Endothelial cell of umbilical vein (primary cell): ENCODE measurements at places on chromosomes 11 and 22. TPM values are rescaled to one million over a fixed set of nuclear protein-coding genes. Genes with fewer than 3 reads are reported as not detected.

KDELR3 gene
- total RNA-seq = 28.6 and 40.2 TPM in 2 replicates

MMP27 gene
- total RNA-seq = not detected in 2 replicates

NXPE1 gene
- total RNA-seq = not detected in 2 replicates

DNA sequence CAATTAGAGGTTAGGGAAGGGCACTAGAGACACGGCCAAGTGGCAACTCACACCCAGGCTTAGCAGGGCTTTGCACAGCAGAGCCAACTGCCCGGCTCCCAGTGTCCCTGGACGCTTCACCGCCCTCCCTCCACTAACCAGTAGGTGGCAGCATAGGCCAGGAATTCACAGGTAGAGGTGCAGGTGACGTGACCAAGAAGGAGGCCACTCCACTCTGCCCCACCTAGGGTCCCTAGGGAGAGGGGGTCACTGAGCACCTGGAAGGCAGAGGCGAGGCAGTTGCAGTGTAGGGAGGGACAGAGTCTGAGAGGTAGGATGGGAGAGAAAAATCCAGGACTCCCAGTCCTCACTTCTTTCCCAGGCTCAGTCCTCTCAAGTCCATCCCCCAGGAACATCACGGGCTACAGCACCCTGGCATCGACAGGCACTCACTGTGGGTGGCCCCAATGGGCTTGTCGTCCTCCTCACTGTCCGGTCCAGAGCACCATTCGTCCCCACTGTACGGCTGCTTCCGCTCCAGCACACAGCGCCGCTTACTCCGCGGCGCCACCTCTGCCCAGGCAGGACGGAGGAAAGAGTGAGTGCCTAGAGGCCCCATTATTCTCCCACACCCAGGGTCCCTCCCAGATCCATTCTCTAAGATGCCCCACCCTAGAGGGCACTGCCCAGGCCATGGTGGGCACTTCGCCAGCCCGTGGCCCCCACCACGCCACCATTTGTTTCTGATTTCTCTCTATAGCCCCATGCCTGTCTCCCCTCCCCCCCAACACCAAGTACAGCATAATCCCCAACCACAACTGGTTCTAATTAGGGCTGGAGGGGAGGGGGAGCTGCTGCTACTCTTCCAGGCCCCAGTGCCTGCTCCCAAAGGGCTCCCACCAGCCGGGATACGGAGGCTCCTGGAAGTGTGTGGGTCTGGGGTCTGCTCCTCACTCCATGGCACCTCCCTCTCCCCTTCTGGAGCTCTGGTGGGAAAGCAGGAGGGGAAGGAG is 18.4 kb downstream of the BCL9L start:
- DNase-seq = peak; percentile 82

- no peak for DNase-seq
Measured at GRCh38 chr11:35241531-35241930, 102.6 kb downstream of the CD44 start.

- DNase-seq = no peak
Measured at GRCh38 chr11:33682019-33682418, 18.6 kb downstream of the C11orf91 start.

DNA sequence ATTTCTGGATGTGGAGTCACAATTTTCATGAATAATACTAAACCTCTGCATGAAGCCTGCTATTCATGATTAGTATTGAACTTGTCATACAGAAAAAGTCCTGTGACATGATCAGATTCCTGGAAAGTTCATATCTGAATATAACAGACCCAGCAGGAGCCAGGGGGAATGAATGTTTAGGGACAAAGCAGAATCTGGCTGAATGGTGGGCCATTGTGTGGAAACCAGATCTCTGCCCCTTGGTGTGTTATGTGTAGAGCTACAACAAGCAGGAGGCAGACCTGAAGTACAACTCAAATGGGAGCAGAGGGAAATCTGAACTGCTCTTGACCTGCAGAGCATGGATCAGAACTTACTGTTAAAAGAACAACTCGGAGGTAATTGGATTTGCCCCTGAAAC is 30.3 kb downstream of the KREMEN1 start:
- DNase-seq = no peak

DNA sequence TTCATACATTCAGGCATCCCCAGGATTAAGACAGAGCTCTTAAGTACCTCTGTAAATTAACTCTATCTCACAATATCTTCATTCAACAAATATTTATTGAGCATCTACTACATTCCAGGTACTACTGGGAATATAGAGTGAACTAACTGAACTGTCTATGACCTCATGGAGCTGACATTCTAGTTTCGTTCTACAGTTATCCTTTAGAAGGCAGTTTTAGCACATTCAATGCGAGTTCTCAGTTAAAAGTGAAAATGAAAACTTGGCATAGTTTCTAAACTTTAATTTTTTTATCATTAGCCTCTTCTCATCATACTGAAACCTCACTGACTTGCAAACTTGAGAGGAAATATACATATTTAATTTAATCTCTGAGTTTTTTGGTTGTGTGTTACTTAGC is 10.7 kb upstream of the MS4A6E start:
- no peak for DNase-seq

DNA sequence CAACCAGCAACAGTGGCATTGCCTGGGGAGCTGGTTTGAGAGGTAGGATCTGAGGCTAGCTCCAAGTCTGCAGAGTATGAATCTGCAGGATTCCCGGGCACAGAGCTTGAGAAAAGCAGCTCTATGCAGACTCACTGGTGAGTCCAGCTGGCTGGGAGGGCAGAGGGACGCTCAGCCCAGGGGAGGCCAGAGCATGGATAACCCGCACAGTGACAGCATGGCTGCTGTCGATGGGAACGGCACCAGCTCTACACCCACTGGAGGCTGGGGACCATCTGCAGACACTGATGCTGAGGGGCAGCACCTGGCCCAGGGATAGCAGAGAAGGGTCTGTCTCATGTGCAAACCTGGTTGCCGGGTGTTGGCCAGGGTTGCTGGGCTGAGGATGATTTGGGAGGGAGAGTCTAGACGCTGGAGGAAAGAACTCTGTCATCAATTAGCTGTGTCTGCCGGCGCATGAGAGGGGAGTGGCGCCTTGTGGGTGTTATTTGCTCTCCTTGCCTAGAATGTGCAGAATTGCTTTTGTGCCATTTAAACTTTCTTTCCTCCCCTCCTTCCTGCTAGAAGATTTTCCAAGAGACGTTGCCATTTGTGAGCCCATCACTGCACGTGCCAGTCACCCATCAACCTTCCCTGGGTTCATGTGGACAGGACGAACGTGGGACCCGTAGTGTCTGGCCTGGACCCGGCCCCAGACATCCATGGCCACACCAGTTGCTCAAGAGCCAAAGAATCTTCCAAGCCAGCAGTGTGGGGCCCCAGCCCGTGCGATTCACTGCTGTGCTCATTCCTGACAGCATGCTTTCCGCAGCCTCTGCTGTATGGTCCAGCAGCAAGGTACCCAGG is 19.1 kb upstream of the LINC01488 start:
- no peak for DNase-seq

- no peak for DNase-seq
Measured at GRCh38 chr11:69252490-69252837, 41.5 kb upstream of the MYEOV start.

DNA sequence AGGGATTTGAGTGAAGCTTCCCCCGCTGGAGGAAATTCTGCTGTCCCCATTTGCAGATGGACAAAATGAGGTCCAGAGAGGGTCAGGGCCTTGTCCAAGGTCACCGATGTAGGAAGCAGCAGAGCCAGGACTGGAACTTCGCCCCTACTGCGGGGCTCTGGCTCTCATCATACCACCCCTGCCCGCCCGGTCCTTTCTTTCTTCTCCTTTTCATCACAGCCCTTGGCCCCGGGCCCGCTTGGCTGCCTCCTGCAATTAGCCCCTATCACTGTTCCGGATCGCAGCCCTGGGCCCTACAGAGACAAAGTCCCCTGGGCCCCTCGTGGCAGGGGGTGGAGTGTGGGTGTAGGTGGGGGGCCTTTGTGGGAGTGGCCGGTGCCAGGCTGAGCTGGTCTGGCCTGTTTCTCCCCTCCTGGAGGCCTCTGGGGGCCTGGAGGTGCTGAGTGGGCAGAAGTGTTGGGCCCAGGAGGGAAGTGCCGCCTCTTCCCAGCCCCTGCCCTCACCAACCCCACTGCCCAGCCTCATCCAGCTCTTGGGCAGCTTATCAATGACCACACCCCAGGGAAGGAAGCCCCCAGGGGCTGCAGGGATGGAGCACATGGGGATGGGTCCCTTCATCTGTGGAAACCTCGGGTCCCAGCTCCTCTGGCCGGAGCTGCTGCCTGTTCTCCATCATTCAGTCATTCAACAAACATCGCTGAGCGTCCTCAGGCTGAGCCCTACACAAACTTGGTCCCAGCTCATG is 3.4 kb downstream of the EMID1 start:
- no peak for DNase-seq

- no peak for DNase-seq
Measured at GRCh38 chr11:85847436-85847835, 7.7 kb upstream of the CCDC83 start.

GRCh38 chr11:130785380-130786116 is 130.7 kb downstream of the SNX19 start:
- no peak for DNase-seq

DNA sequence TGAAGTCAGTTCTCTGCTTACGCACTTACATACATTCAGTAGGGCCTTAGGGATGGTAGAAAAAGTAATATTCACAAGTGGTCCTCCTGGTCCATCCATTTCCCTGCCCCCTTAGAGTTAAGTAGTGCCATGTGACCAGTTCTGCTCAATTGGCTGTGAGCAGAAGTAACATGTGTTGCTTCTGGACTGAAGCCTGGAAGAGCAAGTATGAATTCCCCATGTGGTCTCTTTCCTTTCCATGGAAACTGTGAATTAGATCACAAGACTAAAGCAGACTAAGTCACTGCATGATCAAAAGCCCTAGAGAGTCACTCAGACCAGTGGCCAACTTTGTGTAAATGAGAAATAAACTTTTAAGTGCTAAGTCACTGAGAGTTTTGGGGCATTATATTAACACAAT is 341.7 kb upstream of the CADM1 start:
- DNase-seq = no peak

- no peak for DNase-seq
Measured at GRCh38 chr11:35162745-35163144, 23.8 kb downstream of the CD44 start.

DNA sequence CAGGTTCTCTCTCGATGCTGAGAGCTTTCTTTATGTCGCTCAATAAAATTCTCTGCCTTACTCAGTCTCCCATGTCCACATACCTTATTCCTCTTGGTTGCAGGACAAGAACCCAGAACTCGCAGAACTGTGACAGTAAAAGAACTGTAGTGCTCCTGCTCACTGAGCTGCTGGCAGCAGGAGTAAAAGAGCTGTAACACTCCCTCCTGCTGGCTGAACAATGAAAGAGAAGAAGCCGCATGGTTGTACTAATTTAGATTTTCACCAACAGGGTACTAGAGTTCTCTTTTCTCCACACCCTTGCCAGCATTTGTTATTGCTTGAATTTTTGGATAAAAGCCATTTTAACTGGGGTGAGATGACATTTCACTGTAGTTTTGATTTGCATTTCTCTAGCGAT is 433.2 kb downstream of the GUCY1A2 start:
- DNase-seq = no peak

DNA sequence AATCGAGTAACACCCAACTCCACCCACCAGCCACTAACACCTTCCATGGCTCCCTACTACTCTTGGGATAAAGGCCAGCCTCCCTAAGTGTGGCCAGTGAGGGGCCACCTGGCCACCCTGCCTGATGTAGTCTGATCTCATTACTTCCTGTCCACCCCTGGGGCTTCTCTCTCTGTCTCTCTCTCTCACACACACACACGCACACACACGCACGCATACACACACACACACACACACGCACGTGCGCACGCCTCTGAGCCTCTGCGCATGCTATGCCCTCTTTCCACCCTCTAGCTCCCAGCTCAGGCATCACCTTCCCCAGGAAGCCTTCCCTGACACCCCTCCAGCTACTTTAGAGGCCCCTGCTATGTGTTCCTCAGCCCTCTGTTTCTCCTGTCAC is 3.9 kb downstream of the MFNG start:
- DNase-seq = no peak

DNA sequence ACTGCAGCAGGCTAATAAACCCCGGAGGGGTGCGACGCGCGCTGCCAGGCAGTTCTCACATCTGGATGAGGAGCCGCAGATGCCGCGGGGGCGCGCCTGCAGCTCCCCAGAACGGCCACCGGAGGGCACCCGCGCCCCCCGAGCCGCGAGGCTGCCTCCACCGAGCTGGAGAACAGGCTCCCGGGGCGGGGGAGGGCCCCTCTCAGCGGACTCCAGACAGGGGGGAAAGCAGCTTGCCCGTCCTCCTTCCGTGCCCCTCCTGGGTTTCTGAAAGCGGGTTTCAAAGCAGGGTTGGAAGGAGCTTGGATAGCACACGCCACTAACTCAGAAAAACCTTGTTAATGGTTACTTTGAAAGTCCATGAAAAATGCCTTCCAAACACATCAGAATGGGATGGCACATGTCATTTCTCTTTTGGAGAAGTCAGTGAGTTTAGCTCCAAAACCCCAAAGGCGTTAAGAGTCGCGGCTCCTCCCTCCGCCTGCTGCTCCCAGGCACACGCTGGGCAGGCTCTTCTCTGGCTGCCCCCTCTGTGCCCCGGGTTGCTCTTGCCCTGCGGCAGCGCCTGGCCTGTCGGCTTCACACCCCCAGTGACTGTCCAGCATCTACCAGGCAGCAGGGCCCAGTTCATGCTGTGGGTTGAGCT is 317.8 kb downstream of the NTM start:
- peak; percentile 54 for DNase-seq

GRCh38 chr11:57310091-57310490 is 14.7 kb downstream of the TNKS1BP1 start:
- DNase-seq = no peak

- no peak for DNase-seq
Measured at GRCh38 chr11:116533186-116533825, 239.5 kb downstream of the BUD13 start.

- DNase-seq = no peak
Measured at GRCh38 chr22:47395481-47395880, 633.0 kb downstream of the TBC1D22A start.

DNA sequence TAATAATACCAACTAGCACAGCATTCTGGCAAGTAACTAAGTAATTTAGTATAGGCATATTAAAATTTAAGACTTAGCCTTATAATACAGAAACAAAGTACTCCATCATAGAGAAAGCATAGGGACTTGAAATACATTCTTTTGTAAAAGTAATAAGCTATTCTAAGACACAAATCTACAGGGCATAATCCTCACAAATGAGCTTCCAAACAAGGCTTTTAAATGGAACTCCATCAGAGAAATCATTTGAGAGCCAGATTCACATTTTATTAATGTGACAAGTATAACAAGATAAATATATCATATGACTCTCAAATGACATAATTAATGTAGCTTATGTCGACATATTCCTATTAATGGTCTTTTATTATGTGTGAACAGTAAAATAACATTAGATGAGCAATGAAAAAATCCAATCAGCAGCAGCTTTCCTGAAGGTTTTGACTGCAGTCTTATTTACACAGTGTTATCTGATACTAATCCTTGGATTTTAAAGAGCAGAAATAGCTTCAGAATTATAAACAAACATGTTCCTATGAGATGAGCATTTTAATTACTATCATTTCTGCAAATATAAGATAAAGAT is 241.4 kb downstream of the TTC28 start:
- DNase-seq = no peak
